GF-D8 (cell line): ENCODE measurements at places on chromosomes 2 and 18.
A peak's percentile ranks its signal among the peaks of the same experiment; 100 is the strongest.

- peak; percentile 83 for DNase-seq
Measured at GRCh38 chr2:222358876-222359275, 60.1 kb upstream of the PAX3 start.

- DNase-seq, result no peak
Measured at GRCh38 chr18:23281626-23282436, 146.5 kb downstream of the CABLES1 start.

DNA sequence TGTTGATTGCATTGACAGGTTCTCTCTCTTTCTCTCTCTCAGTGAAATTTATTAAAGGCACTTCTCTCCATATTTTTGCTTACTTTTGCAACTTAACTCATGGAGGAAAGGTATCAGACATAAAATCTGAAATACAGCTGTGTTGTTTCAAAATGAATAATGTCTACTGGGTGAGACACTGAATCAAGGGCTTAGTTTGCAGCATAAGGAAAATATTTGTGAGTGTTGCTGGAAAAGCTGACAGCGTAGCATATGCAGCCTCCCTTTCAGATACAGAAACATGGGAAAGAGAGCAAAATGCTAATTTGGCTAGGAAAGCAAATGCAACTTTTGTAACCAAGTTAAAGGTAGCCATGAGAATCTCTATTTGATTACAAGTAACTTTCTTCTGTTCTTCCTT lies 81.5 kb upstream of the COL3A1 start:
- DNase-seq, result no peak

DNA sequence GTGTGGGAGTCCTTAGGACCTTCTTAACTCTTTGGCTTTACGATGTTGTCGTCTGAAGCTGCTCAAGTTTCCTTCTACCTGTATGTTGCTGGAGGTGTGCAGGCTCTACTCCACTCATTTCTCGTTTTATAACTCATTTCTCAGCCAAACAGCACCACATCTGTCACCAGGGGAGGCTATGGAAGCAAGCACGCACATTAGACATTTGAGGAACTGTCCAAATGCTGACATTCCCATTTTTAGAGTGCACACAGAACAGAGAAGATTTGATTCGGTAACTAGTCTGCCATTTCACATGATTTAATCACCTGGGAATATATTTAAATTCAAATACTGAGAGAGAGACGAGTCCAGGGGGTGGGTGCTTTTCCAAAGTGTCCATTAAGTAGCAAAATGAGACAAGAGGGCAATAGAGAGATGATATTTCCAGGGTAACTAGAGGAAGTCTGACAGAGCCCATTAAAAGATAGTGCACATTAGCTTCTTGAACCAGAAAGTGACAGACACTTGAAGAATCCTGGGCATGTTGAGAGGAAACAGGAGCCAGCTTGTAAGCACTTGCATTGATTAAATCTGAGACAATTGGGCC lies 793.3 kb downstream of the TDRD15 start:
- no peak for DNase-seq

GRCh38 chr18:44039216-44039615 lies 641.5 kb upstream of the SETBP1 start:
- DNase-seq, result no peak

- DNase-seq, result no peak
Measured at GRCh38 chr18:55069497-55069896, 110.2 kb upstream of the CCDC68 start.
